ENCODE measurements at places on chromosomes 3 and 15.

GRCh38 chr3:101643861-101644613 is 32.9 kb downstream of the ZBTB11 start:
- no peak for DNase-seq

DNA sequence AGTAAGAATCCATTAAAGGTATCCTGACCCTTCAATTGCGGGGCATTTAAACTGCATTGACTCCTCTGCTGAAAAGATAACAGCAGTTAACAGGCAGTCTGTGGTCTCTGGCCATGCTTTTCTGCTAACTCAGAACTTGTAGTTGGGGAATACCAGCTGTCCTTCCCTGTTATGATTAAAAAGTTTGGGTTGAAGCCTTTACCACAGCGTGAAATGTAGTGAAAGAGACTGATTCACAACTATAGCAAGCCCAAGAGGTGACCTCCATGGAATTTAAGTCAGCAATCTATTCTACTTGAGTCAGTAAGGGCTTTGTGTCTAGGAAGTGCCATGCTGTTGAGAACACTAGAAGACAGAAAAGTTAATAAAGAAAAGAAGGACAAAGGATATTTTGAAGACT is 1037.3 kb downstream of the SI start:
- no peak for DNase-seq

DNA sequence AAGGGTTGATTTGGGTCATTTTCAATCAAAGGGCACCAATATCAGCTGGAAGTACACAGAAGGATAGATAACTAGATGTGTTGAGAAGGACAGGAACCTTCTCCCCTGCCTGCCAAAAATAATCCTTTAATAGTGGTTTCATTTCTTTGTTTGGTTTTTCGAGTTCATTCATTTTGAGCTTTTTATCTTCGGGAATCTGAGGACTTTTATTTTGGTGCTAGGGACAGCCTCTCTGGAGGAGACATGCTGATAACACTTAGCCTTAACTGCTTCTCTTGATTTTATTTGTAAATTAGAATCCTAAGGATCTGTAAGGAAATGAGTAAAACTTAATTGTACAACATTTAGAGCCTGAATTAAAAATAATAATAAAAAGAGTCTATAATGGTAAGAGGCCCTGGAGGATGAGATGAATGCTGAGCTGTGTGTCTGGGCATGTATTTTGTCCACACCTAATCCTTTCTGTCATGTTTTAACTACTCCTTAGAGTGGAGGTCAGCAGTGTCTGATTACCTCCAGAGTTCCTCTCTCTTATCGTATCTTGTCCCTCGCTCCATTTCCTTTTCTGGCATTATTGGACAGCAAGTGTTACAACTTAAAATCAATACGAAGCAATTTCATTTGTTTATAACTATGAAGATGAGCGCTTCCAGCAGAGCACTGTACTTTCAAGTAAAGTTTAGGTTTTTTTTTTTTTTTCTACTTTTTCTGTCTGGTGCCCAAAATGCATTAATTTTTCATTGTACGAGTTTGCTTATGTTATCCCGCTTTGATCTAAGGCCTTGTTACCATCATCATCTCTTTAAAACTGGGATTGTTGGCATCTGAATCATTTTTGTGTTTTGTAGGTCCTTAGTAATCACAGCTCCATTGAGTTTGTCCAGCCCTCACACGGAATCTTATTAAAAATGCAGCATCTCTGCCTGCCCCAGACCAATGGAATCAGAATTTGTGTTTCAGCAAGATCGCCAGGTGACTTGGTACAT is 22.8 kb downstream of the PTPRG start:
- no peak for DNase-seq

- no peak for DNase-seq
Observed at GRCh38 chr3:177150970-177151627, 46.2 kb downstream of the TBL1XR1 start.

DNA sequence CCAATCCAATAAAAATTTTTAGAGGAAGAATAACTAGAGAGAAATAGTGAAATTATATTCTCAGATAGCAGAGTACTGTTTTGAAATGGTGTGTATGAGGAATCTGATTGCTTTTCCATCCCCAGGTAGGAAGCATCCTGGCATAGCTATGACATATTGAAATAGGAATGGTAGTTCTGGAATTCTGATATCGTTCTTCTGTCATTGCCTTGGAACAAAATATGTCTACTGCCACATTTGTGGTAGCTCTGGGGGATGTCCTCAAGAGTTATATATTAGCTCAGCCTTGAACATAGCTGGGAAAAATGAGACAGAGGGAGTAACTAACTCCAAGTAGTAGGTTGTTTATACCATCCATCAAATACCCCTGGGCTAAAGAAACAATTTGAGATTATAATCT is 950.7 kb downstream of the MCTP2 start:
- no peak for DNase-seq

DNA sequence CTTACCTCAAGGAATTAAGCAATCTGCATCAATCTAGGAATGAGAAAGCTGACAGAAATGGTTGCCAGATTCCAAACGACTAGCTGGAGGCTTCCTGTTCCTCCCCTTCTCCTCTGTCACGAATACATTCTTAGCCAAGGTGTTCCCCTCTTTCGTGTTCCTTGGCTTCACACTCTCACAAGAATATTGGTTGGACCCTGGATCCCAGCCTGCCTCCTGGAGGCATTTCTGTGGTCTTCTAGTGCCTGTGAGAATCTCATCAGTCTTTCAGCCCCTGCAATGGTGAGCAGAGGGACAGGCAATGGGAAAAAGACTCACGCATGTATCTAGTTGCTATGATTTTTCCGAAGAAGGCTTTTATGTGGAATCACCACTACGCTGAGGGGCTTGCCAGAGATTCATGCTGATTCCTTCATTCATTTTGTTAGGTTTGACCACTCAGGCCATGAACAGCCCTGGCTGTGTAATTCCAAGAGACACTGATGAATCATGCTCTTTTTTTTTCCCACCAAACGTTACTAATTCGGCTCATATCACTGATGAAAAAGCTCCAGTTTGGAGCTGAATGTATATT is 1.6 kb upstream of the P3H2 start:
- no peak for DNase-seq

DNA sequence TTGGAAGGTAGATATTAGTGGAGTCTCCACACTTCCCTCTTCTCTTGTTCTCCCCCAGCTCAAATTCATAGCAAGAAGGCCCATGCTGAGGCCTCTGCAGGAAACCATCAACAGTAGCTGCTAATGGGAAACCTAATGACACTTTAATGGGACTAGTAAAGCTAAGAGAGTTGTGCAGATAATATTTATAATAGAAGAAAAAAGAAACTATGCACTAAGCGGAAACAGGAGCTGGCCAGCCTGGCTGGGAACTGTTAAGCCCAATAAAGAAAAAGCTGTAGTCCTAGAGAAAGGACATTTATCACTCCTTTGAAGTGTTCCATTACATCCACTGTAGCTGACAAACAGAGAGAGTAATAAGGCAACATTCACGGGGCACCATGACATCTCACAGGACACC is 229.6 kb downstream of the IGSF11 start:
- no peak for DNase-seq

- DNase-seq, result no peak
Observed at GRCh38 chr3:148971401-148972163, 19.8 kb upstream of the GYG1 start.

- no peak for DNase-seq
Observed at GRCh38 chr15:89777782-89778380, 1.7 kb downstream of the MESP2 start.

DNA sequence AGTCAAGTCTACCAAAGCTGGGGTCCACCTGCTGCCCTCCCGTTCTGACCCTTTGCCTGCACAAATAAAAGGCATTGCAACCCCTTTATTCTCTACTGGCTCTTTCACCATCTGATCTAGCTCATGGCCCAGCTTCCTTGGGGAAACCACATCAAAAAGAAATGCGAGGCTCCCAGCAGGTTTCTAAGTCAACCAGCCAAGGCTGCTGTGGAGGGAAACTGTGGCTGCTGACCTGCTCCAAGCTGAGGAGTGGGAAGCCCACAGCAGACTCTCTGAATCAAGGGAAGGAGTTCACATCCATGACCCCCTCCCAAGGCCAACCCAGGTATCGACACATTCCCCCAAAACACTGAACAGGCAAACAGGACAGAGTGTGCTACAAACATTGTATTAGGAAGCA is 25.2 kb upstream of the SLCO2A1 start:
- DNase-seq, result no peak

DNA sequence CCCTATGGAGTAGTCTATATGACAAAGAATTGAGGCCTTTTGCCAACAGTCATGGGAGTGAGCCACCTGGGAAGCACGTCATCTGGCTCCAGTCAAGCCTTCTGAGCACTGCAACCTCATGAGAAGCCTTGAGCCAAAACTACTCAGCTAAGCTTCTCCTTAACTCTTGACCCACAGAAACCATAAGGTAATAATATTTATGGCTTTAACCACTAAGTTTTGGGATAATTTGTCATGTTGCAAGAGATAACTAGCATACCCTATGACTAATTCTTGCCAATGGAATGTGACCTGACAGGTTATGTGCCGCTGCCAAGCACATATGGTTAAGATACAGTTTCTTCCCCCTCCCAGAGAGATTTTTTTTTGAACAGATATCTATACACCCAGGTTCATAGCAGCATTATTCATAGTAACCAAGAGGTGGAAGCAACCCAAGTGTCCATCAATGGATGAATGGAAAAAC is 11.8 kb upstream of the SLC6A11 start:
- DNase-seq, result no peak
